ENCODE measurements at places on chromosomes 5 and 9. TPM values are rescaled to one million over a fixed set of nuclear protein-coding genes. Genes with fewer than 3 reads are reported as not detected.

AFAP1L1 gene
- 0.52 TPM for total RNA-seq

PCDHGA12 gene
- not detected for total RNA-seq

ZMAT2 gene
- 40.9 TPM for total RNA-seq

ISCA1 gene
- 66.9 TPM for total RNA-seq

CEL gene
- 0.42 TPM for total RNA-seq

N4BP3 gene
- total RNA-seq: 9.0 TPM

SLC6A19 gene
- total RNA-seq: not detected

HDAC3 gene
- total RNA-seq: 79.2 TPM

ZNF354B gene
- total RNA-seq: 8.8 TPM

TAF1L gene
- 0.05 TPM for total RNA-seq

NR6A1 gene
- total RNA-seq: 0.22 TPM

BNIP1 gene
- 30.4 TPM for total RNA-seq

DNA sequence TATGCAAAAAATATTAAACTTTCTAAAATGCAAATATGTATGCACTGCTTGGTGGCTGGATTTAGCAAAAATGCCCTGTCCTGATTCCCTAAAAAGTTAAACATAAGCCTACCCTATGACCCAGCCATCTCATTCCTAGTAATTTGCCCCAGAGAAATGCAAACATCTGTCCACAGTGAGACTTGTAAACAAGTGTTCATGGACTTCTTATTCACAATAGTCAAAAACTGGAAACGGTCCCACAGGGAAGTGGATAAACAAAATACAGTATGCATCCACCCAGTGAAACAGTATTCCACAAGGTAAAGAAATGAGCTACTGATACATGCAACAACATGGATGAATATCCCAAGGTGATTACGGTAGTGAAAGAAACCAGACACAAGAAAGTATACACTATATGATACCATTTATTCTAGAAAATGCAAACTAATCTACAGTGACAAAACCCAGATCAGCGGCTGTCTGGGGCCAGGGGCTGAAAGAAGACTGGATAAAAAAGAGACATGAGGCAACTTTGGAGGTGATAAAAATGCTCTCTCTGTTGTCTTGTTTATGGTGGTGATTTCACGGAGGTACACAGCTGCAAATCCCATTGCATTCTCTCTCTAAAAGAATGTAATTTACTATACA is 277.3 kb downstream of the GLIS3 start:
- DNase-seq: no peak

DNA sequence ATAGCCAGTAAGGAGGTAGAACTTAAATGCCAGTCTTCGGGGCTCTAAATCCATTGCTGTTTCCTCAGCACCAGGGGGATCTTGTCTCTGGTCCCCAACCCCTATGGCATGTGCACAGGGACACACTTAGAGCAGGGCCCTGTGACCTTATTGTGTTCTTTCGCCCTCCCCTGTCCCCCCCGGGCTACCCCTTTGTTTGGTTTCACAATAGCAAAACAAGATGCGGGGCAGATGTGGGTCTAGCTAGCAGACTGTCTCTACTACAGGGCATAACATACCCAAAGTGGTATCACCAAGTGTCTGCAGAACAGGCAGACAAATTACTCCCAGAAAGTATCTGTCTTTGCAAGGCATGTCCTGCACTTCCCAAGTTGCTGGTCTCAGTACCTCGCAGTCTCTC is 2.1 kb downstream of the FBLL1 start:
- no peak for DNase-seq

DNA sequence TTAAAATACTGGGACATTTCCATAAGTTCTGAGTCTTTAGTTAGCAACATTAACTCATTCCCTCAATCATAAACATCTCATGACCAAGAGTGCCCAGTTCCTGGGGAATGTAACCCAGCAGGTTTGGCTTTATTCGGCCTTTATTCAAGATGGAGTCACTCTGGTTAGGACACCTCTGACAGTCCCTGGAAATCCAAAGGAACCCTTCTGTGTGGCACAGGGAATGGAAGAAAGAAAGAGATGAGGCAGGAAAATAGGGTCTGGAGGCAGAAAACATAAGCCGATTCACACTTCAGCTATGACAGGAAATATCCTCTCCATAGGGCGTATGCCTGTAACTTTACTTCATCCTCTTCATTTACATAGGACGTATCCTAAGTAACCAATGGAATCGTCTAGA is 53.5 kb downstream of the FXN start:
- DNase-seq: no peak

DNA sequence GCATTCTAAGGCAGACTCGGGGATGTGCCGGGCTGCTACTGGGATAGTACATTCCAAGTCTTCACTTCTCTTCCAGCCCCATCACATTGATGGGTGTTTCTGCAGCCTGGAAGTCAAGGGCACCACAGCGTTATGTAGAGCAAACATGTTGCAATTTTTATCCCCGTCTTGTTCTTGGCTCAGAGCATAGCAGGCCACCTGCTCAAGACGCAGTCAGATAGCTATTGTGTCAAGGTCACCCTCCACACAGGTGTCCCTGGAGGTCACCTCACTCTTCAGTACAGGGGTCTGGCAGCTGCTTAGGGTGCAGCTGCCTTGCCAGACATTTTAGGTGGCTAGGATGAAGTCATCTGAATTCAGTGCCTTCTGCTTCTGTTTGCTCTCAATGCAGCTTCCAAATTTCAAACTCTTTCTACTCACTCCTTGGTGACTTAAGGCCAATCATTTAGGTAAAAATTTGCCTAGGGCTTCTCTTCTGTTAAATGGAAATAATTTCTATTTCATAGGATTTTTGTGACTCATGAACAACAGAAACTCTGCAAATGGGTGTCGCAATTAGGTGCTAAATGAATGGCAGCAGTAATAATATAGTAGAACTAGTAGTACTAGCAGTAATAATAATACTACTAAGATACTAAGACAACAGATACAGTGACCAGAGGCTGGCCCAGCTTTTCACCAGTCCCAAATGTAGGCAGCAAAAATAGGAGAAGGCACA is 24.3 kb downstream of the KCNV2 start:
- DNase-seq: no peak

- DNase-seq: peak; percentile 72
Observed at GRCh38 chr5:149141224-149141956, at the start of gene ABLIM3. Gene ABLIM3, plus strand, starts transcription at chr5:149141493. Its CDS starts 603 bp downstream, at chr5:149142096.

- no peak for DNase-seq
Observed at GRCh38 chr9:9498128-9498527, 1114.7 kb downstream of the PTPRD start.

GRCh38 chr5:1967736-1968135 is 85.0 kb upstream of the IRX4 start:
- DNase-seq: no peak

DNA sequence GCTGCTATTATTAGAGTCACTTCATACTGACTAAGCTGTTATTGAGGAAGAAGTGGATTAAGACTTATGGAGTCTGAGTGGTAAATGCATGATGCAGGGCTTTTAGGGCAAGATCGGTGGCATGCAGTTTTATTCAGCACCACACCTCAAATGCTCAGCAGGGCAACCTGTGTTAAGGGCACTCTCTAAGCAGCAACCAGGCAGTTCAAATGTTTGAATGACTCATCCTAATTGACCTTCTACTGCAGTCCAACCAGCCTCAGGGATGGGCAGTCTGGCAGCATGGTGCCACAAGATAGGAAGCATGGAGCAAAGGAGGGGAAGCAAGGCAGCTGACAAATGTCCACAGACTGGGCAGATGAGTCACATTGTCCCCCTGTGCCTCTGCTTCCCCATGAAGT is 80.2 kb upstream of the MIER3 start:
- no peak for DNase-seq

DNA sequence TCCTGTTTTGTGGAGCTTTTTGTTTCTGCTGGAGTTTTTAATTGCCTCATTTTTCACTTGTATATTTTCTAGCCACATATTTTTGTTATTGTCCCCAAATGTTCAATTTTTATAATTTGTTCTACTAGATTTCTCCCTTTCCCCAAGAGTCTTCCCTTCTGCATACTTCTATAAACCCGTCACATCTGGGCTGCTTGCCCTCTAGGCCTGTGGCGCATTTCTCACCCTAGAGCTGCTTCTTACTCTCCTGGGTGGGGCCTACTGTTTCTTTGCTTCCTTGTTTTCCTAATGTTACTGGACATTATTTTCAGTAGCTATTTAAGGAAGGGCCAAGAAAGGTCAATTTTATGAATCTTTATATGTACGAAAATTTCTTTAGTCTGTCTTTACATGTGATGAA is 51.5 kb downstream of the NXNL2 start:
- no peak for DNase-seq

DNA sequence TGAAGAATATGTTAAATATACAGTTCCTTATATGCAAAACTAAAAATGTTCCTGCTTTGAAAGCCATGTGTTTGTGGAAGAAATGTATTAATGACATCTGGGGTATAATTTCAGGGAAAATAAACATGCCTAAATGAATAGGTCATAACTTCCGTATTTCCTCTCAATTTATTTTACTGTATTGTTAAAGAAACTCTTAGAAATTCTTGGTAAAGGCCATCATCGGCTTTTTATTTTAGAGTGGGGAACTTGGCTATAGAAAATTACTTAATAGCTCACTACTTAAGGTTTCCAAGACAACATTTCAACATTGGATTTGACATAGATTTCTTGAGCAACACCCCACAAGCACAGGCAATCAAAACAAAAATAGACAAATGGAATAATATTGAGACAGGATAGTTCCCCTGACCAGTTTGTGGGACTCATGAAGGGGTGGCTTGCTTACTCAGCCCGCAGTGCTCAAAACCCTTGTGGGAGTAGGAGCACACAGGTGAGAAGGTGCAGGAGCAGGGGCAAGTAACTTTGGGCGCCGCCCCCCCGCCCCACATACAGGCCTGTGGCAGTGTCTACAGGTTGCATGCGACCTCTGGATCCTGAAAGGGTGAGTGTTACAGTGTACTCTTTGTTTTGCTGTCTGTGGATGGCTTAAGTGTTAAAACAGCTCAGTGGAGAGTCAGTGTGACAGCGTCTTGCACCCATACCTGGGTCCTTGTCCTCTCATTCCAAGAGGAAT is 891.4 kb upstream of the C9orf72 start:
- no peak for DNase-seq

DNA sequence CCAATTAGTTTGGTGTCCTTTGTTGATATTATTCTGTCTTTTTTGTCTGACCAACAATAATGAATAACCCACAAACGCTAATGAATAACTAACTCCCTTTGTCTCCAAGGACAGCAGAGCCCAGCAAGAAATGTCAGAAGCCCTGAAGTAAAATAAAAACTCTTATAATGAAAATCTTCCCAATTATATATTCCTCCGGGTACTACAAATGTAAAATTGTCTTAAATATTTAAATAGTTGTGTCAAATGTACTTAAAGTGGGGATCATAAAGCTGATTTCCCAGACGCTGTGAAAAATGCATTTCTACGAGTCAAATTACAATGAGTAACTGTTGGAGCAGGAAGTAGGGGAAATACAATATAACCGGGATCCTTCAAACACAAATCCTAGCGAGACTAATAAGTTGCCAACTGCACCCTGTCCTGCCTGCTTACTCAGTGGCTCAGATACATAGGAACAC is 22.3 kb downstream of the GLIS3 start:
- no peak for DNase-seq

DNA sequence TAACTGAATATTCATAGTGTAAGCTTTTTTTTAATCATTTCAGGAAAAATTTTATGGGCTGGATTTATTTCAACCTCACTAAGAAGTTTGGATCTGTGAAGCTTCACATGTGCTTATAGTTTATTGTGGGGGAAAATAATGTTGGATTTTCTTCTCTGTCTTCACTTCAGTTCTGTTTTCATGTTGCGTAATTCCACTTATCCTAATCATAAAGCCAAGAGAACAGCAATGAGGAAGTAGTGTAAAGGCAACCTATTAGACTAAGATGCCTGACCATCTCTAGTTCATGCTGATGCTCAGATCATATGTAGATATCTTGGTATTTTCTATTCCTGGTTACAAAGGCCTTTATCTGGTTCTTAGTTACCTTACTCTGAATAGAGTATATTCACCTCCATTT is 50.0 kb downstream of the CD180 start:
- DNase-seq: no peak

- no peak for DNase-seq
Observed at GRCh38 chr9:35868933-35869332, 1.3 kb downstream of the OR13J1 start.

DNA sequence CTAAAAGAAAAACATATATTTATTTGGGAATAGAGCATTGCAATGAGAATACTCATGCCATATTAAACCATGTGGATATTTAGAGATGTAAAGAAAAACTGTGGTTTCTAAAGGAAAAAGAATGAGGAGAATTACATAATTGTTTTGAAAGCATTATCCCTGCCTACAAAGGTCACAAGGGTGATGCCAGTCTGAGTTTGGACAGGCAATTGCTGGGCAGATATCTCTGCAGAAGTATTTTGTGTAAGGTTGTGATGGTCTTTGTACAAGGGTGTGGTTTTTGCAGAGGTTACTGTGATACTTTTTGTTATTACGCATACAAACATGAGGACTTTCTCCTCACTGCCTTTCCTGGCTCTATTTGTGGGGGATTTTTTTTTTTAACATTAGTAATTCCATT is 2022.9 kb upstream of the CDH6 start:
- no peak for DNase-seq

GRCh38 chr5:178577376-178577839 is 12.8 kb downstream of the COL23A1 start:
- no peak for DNase-seq

DNA sequence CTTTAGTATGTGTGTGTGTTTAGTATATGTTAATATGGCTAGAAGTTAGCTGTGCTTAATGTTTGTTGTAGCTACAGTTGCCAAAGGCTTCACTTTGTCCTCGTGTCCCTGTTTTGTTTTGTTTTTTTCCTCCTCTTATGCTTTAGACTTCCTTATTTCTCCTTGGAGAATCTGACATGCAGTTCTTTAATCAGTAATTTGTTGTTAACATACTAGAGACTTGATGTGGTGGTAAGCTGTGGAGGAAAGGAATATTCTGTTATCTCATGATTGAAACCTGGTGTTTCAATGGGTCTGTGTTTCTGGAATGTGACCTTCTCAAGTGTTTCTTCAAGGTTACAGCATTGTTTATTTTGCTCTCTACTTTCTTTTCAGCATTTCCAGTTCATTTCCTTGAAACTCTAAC is 515.6 kb upstream of the ST8SIA4 start:
- DNase-seq: no peak

DNA sequence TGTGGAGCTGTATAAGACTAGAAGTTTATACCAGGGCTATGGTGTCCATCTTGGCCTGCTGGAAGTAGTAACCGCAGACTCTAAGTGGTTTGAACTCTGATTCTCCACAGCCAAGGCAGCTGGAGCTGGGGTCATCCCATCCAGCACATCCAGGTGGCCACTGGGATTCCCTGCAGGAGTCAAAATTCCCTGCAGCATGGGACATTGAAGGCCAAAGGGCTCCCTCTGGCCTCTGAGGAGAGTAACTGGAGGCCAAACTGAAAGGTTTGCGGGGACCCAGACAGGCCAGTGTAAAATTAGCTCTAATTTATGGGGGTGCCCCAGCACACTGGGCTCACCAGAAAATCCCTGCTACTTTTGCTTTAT is 12.2 kb upstream of the PRXL2C start:
- DNase-seq: no peak

DNA sequence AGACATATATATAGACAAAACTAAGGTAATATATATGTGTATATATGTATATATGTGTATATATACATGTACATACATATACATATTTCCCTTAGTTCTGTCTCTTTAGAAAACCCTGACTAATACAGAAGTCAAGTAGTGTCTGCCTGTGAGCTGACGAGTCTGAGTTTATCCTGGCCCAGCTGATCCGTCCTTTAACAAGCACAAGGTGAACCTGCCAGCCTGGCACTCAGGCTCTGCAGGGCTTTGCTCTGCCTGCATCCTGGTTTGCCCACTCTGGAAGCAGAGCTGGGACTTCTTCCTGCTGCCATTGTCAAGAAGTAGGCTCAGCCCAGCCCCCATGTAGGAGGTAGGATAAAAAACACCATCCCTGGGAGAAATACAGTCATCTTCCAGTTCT is 388.0 kb downstream of the ICE1 start:
- no peak for DNase-seq

GRCh38 chr9:112403614-112404201 is 23.8 kb downstream of the HSDL2 start:
- no peak for DNase-seq
